ENCODE measurements at places on chromosomes 4 and X. TPM values are rescaled to one million over a fixed set of nuclear protein-coding genes. Genes with fewer than 3 reads are reported as not detected.

- H3K4me1 ChIP-seq: no peaks in the 10 kb centered on the region
- H3K27me3 ChIP-seq: peaks cover 4% of the 10 kb centered on the region
- no peaks in the 10 kb centered on the region for H3K36me3 ChIP-seq
- no peak overlapping the region for H3K27ac ChIP-seq
- H3K4me3 ChIP-seq: no peak overlapping the region
- DNase-seq: no peak
These were observed 54.7 kb upstream of the PRDM8 start for GRCh38 chr4:80142394-80143306.

RTL9 gene
- 1.4 TPM for total RNA-seq

DNA sequence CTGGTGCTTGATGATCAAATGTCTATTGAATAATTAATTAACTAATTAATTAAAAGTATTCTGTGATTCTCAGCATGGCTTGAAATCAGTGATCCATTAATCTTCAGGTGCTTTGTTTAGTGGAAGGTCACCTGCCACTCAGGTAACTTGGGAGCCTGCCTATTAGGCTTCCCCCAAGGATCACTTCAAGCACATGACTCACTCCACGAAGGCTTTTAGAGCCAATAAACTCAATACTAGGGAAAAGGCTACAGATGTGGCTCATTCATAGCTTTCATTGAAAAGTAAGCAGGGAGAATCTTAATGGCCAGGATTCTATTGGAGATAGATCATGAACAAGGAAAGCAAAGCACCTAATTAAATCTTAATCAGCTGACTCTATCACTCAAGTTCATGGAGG, 21.3 kb downstream of the AREG start:
- no peaks in the 10 kb centered on the region for H3K36me3 ChIP-seq
- peaks cover 1% of the 10 kb centered on the region for H3K4me1 ChIP-seq
- no peak overlapping the region for H3K27ac ChIP-seq
- DNase-seq: no peak

DNA sequence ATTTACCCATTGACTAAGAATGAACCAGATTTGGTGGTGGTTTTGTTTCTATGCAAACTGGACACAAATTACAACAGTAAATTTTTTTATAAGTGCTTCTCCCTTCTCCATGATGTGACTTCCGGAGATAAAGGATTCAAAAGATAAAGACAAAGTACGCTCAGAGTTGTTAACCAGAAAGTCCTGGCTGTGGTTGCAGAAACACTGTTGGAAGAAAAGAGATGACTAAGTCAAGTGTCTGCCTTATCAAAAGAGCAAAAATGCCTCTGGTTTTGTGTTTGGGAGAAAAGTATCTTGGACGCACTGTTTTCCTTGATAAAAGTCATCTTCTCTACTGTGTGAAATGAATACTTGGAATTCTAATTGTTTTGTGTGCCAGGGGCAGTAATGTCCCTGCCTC, 213.4 kb downstream of the GC start:
- H3K27ac ChIP-seq: peak overlapping the region; percentile 92
- peaks cover 17% of the 10 kb centered on the region for H3K4me1 ChIP-seq
- no peak overlapping the region for H3K4me3 ChIP-seq
- no peak for DNase-seq
- H3K27me3 ChIP-seq: no peaks in the 10 kb centered on the region

DNA sequence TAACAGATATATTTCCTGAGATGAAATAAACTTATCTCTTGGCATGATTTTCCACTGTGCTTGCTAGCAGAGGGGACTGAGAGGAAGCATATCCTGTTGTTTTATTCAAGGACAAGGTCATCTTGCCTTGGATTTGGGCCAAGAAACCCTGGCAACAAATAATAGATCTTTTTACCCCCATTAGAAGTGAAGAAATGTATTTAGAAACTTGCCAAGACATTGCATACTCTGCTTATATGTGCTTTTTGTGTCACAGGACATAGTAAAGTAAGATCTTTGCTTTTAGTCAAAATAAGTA, 170.2 kb downstream of the RAPGEF2 start:
- no peak overlapping the region for H3K4me3 ChIP-seq
- H3K27ac ChIP-seq: no peak overlapping the region
- H3K4me1 ChIP-seq: peaks cover 11% of the 10 kb centered on the region
- H3K36me3 ChIP-seq: peaks cover 6% of the 10 kb centered on the region
- no peak for DNase-seq
- no peaks in the 10 kb centered on the region for H3K27me3 ChIP-seq
